AG10803 (cell line): ENCODE measurements at places on chromosomes 4 and X.

- no peak for DNase-seq
These were observed 1.2 kb downstream of the BBS12 start for GRCh38 chr4:122733787-122734120.

DNA sequence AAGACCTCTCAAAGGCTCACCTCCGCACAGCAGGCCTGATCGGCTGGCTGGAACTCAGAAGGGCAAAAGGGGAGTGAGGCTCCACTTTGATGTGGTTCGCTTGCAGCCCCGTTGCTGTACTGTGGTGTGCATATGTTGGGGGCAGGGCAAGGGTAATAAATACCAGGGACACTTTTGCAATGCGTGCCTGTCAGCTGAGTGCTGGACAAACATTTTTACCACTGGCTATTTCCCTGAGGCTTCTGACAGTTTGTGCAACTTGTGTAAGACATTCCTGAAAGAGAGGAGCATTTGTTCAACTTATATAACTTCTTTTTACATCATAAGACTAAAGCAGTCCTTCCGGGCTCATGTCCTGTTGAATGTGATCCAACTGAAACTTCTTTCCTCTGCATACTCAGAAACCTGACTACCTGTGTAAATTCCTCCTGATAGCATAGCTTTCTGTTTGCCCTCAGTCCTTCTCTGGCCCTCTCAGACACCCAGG lies 82.3 kb downstream of the SPRY1 start:
- DNase-seq: peak; percentile 72

- DNase-seq: no peak
These were observed 38.3 kb upstream of the MAPK10 start for GRCh38 chr4:86398187-86398586.

DNA sequence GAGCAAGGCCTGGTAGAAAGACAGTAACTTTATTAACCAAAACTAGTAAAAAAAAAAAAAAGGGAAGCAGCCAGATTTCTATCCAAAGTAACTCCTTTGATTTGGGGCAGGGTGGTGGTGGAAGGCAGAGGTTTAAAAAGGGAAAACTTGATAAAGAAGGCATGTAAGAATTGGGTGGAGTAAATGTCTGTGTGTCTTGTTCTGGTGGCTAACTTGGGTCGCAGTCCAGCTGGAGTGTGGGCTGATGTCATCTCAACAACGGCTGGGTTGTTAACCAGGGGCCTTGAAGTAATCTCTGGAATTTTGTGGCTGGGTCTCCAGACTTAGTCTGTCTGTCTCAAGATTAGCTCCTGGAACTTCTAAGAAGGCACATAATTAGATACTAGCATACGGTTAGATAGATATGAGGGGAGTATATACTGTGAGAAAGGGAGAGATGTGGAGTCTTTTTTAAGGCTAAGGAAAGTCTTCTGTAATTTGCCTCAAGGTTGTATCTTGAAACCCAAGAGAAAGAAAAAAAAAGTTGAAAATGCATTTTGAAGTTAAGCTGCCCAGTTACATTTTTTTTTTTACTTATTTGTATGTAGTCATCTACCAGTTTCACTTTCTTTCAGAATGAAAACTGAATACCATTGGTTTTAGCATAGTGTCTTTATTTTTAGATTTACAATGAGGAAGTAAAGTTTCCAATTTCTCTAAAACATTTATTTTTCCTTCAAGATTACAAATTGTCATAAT lies 48.3 kb downstream of the MTHFD2L start:
- peak; percentile 57 for DNase-seq

GRCh38 chrX:69076088-69076487 lies 89.2 kb downstream of the PJA1 start:
- DNase-seq: no peak

- DNase-seq: no peak
These were observed 102.7 kb upstream of the TBC1D9 start for GRCh38 chr4:140858897-140859296.

GRCh38 chrX:6681521-6682145 lies 146.7 kb upstream of the VCX3A start:
- DNase-seq: no peak

DNA sequence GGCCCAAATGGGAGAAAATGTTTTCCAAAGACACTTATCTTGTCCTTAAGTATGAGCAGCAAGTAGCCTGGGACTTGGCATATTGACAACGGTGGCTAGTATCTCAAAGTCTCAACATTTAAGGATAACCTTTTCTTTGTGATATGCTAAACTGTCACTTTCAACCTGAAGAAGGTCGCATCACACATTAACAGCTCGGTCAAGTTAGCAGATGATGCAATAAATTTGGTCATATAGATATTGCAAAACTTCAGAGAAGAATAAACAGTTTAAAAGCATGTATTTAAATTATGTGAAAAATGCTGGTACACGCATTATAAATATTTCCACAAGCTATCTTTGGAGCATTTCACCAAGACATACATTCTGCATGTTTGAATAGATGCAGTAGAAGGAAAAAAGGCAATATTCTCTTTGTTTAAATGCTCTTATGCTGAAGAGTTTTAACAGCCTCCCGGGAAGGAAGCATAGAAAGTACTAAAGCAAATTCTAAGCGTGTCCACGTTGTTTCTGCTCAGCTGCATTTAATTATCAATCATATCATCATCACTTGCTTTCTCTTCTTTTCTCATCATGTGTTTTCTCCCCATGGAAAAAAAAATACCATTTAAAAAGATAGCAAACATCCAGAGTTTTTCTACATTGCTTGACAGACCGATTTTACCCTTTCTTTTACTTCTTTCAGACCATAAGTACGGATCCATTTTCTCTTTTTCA lies 24.2 kb downstream of the ARHGAP6 start:
- DNase-seq: no peak

- DNase-seq: no peak
These were observed 64.0 kb downstream of the PTTG2 start for GRCh38 chr4:38024206-38024509.

GRCh38 chr4:2322227-2322626 lies 60.3 kb upstream of the MXD4 start:
- DNase-seq: no peak

GRCh38 chr4:39950861-39951481 lies 26.7 kb downstream of the PDS5A start:
- peak; percentile 15 for DNase-seq

DNA sequence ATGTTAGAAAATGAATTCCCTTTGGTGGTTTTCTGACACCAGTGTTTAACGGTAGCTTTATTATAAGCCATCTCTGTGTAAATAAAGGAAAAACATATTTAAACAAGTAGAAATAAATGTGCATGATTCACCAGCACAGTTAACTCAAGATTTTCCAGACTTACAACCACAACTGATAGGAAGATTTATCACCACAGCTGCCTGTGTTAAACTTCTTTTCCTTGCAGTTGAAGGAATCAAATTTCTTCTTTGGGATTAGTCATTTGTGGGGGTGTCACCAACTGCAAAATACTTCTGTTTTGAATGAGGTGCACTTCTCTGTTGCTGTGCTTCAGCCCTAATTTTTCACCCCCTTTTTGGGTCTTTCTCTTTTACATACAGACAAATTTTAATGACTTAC lies 128.1 kb upstream of the STK26 start:
- peak; percentile 6 for DNase-seq

- DNase-seq: no peak
These were observed 595 bp upstream of the NAP1L2 start for GRCh38 chrX:73215246-73215645.

- DNase-seq: no peak
These were observed 23.3 kb upstream of the NPNT start for GRCh38 chr4:105871997-105872396.

DNA sequence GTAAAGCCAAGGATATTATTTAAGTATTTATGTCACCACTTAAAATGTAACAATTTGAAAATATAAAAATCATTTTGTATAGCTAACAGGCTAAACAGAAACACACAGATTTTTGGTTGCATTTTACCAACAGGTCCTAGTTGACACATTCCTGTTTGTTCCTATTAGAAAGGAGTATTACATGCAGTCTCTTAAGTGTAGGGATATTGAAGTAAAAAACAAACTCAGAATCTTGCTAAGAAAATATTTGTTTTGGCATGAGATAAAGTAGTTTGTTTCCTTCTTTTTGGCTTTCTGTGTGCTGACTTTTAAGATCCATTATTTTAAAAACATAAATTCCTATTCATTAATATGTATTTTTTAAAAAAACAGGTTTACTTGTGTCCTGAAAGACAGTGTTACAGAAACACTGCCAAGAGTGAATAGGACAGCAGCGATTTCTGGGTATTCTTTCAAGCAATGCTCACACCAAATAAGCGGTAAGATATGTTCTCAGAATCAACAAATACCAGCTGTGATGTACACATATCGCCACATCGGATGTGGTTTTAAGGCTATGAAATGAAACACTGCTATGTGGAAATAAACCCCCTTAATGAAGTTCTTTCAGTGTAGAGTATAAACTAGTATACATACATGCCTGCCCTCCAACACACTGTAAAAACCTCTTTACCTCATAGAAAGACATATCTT lies 6.9 kb downstream of the F11 start:
- DNase-seq: no peak

DNA sequence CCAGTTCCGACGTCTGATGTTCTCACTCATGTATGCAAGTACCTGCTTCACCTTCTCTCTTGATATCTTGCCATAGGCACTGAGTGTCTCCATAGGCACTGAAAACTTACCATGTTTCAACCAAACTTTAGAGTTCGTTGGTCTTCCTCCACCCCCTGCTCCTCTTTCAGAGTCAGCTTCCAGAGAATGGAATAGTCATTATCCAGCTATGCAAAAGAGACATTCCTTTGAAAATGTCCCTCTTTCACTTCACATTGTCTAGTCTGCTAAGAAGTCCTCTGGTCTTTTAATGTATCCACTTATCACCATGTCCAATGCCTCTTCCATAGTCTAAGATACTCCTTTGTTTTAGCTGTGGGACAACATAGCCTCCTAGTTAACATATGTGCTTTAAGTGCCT lies 566.0 kb upstream of the TENM3 start:
- peak; percentile 44 for DNase-seq

- DNase-seq: no peak
These were observed 5.2 kb upstream of the IRF2 start for GRCh38 chr4:184479516-184479950.

GRCh38 chrX:135535077-135535940 lies 14.8 kb downstream of the INTS6L start:
- peak; percentile 23 for DNase-seq

DNA sequence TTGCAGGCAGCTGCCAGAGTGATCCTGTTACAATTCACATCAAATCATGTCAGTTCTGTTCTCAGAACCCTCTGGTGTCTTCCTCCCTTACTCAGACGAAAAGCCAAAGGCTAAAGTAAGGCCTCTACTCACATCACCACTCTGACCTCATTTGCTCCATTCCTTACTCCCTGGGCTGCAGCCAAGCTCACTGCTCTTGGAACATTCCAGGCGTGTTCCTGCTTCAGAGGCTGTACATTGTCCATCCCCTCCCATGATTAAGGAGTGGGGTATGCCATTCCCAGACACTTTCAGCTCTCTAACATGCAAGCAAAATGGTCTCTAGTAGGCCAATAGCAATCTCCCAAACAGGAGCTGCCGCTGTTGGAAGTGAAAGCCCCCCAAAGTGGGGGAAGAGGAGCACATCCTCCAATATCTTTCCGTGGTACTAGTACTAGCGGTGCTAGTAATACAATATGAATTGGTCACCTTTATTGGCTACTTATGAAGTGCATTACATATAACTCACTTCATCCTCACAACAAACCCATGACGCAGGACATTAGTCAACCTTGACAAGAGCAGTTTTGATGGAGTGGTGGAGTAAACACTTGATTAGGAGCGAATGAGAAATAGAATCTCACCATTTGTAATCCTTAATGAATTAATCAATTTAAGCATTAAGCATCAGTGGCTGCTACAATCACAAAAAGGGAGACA lies 15.0 kb downstream of the GAB3 start:
- DNase-seq: peak; percentile 89

- DNase-seq: peak; percentile 92
These were observed 25.4 kb downstream of the SEC31A start for GRCh38 chr4:82865592-82865991.

DNA sequence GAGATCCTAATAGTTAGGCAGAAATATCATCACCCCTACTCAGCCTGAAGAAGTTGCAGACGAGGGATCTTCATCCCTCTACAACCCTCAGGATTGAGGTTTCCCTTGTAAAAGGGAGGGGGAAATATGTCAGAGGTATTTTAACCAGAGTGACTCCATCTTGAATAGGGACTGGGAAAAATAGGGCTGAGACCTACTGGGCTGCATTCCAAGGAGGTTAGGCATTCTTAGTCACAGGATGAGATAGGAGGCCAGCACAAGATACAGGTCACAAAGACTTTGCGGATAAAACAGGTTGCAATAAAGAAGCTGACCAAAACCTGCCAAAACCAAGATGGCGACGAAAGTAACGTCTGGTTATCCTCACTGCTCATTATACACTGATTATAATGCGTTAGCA lies 17.5 kb downstream of the IL13RA2 start:
- DNase-seq: no peak

DNA sequence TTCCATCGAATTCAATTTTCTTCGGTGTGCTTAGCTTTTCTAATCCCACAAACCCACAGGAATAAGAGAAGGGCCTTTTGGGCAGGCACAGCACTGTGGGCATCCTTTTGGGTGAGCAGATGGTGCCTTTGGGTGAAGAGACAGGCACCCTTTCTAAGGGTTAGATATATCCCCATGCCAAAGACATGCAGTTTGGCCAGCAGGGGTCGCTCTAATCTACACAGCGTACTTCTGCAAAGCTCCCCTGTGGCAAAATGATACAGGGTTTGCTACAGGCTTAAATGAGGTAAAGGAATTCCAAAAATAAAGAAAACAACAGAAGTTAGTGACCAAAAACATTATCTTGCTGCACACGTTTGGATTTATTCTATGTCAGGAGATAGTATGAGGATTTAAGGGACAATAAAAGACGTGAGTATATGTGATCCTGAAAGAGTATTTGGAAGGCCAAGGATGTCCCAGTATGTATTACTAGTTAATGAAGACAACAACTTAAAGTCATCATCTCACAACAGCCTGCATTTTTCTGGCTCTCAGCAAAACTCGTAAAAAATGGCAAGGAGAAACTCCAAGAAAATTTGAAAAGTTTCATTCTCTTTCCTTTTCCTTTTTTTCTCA lies 49.5 kb downstream of the PHEX start:
- peak; percentile 61 for DNase-seq

DNA sequence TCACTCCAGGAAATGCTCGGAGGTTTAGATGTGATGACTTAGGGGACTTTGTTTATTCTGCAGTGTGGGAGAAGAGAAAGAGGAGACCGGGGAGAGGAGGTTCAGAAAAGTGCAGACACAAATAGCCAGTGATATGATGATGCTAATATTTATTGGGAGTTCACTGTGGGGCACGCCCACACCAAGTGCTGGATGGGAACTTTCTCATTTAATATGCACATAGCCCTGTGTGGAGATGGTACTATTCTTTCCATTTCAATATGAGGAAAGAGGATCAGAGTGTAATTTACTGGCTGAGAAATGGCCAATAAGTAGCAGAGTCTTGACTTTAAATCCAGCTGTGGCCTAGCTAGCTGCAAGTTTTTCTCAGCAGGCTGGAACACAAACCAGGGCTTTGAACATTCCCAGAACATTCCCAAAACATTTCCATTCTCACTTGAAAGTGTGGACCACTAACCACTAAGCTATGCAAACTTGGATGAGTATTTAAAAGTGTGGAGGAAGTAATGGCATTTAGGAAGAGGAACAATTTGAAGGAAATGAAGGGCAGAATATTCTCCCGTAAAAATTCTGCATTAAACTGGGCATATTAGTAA lies 231.7 kb downstream of the HS3ST1 start:
- no peak for DNase-seq
